T-cell (primary cell): ENCODE measurements at places on chromosomes 6 and 20. TPM values are rescaled to one million over a fixed set of nuclear protein-coding genes. Genes with fewer than 3 reads are reported as not detected.

GRCh38 chr6:155077331-155077730, 82.2 kb downstream of the TIAM2 start:
- no peaks in the 10 kb centered on the region for H3K36me3 ChIP-seq
- H3K27ac ChIP-seq, result no peak overlapping the region
- DNase-seq, result no peak
- no peak overlapping the region for H3K4me3 ChIP-seq
- H3K4me1 ChIP-seq, result no peaks in the 10 kb centered on the region

DNA sequence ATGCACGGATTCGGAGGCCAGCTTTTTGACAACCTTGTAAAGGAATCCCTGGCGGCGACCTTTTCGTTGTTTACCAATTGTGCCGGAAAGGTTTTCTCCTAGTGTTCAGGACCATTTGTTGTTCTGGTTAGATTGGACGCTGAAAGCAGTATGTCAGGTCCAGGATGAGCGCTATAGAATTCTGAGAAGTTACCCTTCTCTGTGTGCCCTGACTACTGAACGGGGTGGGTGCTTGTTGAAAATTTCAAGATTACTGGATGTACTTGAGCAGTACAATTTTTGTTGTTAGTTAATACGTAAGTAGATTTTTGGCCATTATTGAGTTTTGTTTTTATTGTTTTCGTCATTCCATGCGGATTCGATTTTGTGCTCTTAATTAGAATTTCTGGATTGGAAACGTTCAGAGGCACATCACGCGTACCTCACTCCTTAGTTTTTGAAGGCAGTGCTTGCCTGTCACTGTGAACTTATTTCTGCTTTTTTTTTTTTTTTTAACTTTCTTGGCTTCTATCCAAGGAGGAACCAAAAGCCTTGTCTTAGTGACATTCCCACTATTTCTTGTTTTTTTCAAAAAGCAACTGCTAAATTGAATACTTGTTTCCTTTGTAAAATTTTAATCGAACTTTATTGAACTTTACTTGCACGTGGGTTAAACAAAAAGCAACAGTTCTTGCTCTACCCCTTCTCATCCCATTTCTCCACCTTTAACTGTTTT, 898 bp downstream of the XRN2 start:
- H3K36me3 ChIP-seq, result no peaks in the 10 kb centered on the region
- no peak for DNase-seq
- H3K27ac ChIP-seq, result peak overlapping the region; percentile 83
- H3K4me3 ChIP-seq, result peak overlapping the region; percentile 76
- peaks cover 28% of the 10 kb centered on the region for H3K4me1 ChIP-seq

GRCh38 chr20:23160536-23161243, 74.6 kb upstream of the CD93 start:
- H3K36me3 ChIP-seq, result no peaks in the 10 kb centered on the region
- no peak overlapping the region for H3K4me3 ChIP-seq
- H3K27me3 ChIP-seq, result no peaks in the 10 kb centered on the region
- peaks cover 11% of the 10 kb centered on the region for H3K4me1 ChIP-seq

GRCh38 chr6:32298632-32299336, 72.9 kb downstream of the TSBP1 start:
- no peaks in the 10 kb centered on the region for H3K4me1 ChIP-seq
- H3K36me3 ChIP-seq, result no peaks in the 10 kb centered on the region
- H3K4me3 ChIP-seq, result no peak overlapping the region

GRCh38 chr20:48338717-48339116, 489.1 kb downstream of the PREX1 start:
- H3K4me3 ChIP-seq, result no peak overlapping the region
- peaks cover 4% of the 10 kb centered on the region for H3K4me1 ChIP-seq
- H3K27ac ChIP-seq, result no peak overlapping the region
- no peaks in the 10 kb centered on the region for H3K36me3 ChIP-seq
- H3K27me3 ChIP-seq, result peaks cover 37% of the 10 kb centered on the region
- no peak for DNase-seq

Gene PI3
- 0.51 TPM for total RNA-seq
